ENCODE measurements at places on chromosomes 12 and 14.

GRCh38 chr12:114447274-114447716 is 41.4 kb upstream of the TBX5 start:
- H3K36me3 ChIP-seq: no peaks in the 10 kb centered on the region
- H3K27me3 ChIP-seq: peaks cover 14% of the 10 kb centered on the region
- no peaks in the 10 kb centered on the region for H3K4me1 ChIP-seq
- DNase-seq: no peak
- H3K27ac ChIP-seq: no peak overlapping the region

GRCh38 chr12:65858831-65859230 is 34.5 kb downstream of the HMGA2 start:
- no peak overlapping the region for H3K4me3 ChIP-seq
- H3K36me3 ChIP-seq: no peaks in the 10 kb centered on the region
- no peaks in the 10 kb centered on the region for H3K4me1 ChIP-seq
- H3K27ac ChIP-seq: no peak overlapping the region
- no peak for DNase-seq

GRCh38 chr14:101181446-101182313 is 278.2 kb upstream of the RTL1 start:
- DNase-seq: no peak
- no peak overlapping the region for H3K27ac ChIP-seq

GRCh38 chr12:92511786-92512185 is 191.0 kb upstream of the PLEKHG7 start:
- no peak for DNase-seq
- H3K27ac ChIP-seq: no peak overlapping the region
- no peaks in the 10 kb centered on the region for H3K36me3 ChIP-seq
- H3K4me3 ChIP-seq: no peak overlapping the region
- H3K27me3 ChIP-seq: no peaks in the 10 kb centered on the region
- H3K4me1 ChIP-seq: peaks cover 1% of the 10 kb centered on the region

- peaks cover 5% of the 10 kb centered on the region for H3K27me3 ChIP-seq
- DNase-seq: no peak
- H3K36me3 ChIP-seq: no peaks in the 10 kb centered on the region
- no peaks in the 10 kb centered on the region for H3K4me1 ChIP-seq
- H3K27ac ChIP-seq: no peak overlapping the region
- no peak overlapping the region for H3K4me3 ChIP-seq
Measured at GRCh38 chr14:103318750-103319419, 15.2 kb upstream of the EIF5 start.

- H3K4me3 ChIP-seq: no peak overlapping the region
- no peaks in the 10 kb centered on the region for H3K27me3 ChIP-seq
- H3K36me3 ChIP-seq: no peaks in the 10 kb centered on the region
- H3K27ac ChIP-seq: no peak overlapping the region
Measured at GRCh38 chr12:69324797-69325466, 23.2 kb upstream of the LYZ start.

GRCh38 chr14:24422261-24422660 is 7.2 kb downstream of the CBLN3 start:
- H3K36me3 ChIP-seq: no peaks in the 10 kb centered on the region
- no peaks in the 10 kb centered on the region for H3K27me3 ChIP-seq
- H3K27ac ChIP-seq: no peak overlapping the region
- DNase-seq: no peak

- DNase-seq: no peak
- no peak overlapping the region for H3K27ac ChIP-seq
Measured at GRCh38 chr14:95256776-95257060, 63.0 kb downstream of the CLMN start.

DNA sequence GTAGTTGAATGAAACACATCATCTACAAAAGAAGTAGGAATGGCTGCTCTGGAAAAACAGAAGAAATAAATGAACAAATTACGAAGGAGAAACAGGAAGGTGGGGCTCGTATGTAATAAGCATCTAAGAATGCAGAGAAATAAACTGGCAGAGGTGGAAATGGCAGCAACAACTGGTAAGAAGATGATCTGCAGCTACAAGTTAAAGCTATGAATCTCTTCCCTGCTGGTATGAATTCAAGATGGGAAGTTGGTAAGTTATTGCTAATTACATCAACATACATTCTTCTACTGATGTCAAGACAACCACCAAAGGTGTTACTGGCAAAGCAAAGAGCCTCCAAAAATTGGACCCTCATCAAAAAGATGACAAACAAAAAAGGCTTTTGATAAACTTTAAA is 59.8 kb downstream of the HECTD4 start:
- H3K36me3 ChIP-seq: no peaks in the 10 kb centered on the region
- H3K4me3 ChIP-seq: no peak overlapping the region
- no peaks in the 10 kb centered on the region for H3K4me1 ChIP-seq
- DNase-seq: no peak
- no peaks in the 10 kb centered on the region for H3K27me3 ChIP-seq
- no peak overlapping the region for H3K27ac ChIP-seq

DNA sequence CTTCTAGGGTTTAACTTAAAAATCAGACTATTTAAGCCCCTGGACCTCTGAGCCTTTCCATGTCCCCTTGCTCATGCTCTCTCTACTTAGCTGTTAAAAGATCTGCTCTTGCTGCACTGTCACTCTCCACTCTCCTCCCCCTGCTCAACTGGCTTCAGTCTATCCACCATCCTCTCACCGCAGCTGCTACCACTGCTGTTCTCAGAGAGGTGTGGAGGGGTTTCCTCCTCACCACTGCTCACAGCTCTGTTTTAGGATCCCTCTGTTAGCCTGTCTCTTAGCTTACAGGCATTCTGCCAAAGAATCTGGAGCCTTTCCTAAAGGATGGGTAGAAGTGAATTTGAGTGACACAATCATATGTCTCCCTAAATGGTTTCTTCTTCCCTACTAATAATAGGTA is 43.7 kb upstream of the ATP2B1 start:
- no peak overlapping the region for H3K27ac ChIP-seq
- no peaks in the 10 kb centered on the region for H3K4me1 ChIP-seq
- no peaks in the 10 kb centered on the region for H3K36me3 ChIP-seq

GRCh38 chr12:13087766-13088165 is 15.7 kb downstream of the GSG1 start:
- no peak for DNase-seq
- no peaks in the 10 kb centered on the region for H3K36me3 ChIP-seq
- H3K27me3 ChIP-seq: no peaks in the 10 kb centered on the region

- H3K4me3 ChIP-seq: no peak overlapping the region
- H3K4me1 ChIP-seq: no peaks in the 10 kb centered on the region
- no peak overlapping the region for H3K27ac ChIP-seq
Measured at GRCh38 chr12:107423531-107423930, 262.1 kb upstream of the PWP1 start.

DNA sequence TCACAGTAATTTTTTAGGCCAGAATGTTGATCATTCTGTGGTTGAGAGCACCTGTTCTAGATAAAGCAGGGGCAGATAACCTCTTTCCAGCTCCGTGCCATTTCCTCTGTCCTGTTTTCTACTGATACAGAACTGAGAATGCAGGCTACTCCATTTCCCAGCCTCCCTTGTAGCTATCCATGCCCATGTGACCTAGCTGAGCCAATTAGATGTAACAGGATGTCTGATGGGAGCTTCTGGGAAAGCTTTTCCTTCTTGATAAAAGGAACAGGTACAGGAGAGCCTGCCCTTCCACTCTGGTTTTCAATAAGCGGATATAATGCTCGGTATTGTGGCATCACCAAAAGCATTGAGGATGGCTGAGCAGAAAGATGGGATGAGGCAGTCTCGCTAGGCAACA is 54.2 kb downstream of the LRRC74A start:
- no peak overlapping the region for H3K4me3 ChIP-seq
- DNase-seq: no peak
- no peaks in the 10 kb centered on the region for H3K4me1 ChIP-seq
- H3K36me3 ChIP-seq: no peaks in the 10 kb centered on the region

GRCh38 chr12:76266797-76267196 is 81.4 kb downstream of the BBS10 start:
- peaks cover 3% of the 10 kb centered on the region for H3K27me3 ChIP-seq
- no peak overlapping the region for H3K4me3 ChIP-seq
- H3K27ac ChIP-seq: no peak overlapping the region

- no peaks in the 10 kb centered on the region for H3K36me3 ChIP-seq
- DNase-seq: peak; percentile 10
- no peak overlapping the region for H3K4me3 ChIP-seq
- H3K27me3 ChIP-seq: no peaks in the 10 kb centered on the region
- H3K27ac ChIP-seq: no peak overlapping the region
Measured at GRCh38 chr12:28550757-28551704, 360.8 kb downstream of the CCDC91 start.

DNA sequence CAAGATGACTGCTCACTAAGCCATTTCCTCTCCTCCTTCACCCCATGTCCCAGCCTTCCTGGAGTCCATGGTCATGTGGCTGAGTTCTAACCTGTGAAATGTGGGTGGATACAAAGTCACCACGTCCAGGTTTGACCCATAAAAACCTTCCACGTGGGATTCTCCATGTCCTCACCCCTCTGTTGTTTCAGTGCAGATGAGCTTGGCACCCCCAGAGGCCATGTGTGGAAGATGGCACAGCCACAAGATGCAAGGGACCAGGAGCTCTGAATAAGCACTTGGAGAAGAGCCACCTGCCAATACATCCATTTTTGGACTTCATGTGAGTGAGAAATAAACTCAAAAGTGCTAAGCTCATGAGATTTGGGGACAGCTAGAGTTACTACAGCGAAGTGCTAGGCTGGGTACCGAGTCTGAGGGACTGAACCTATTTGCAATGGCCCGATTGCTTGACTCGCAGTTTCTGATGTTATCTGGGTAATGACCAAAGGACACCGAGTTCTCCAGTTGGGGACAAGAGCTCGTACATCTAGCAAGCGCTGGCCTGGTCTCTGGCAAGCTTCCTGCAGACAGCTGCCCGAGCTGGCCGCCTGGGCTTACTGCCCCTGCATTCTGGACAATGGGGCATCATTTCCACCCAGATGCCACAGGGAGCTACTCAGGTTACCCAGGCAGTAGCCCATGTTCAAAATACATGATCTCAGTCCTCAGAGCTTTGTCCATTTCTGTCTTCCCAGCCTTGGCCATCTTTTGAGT is 7.7 kb upstream of the SLC24A4 start:
- no peaks in the 10 kb centered on the region for H3K4me1 ChIP-seq
- no peaks in the 10 kb centered on the region for H3K36me3 ChIP-seq
- H3K27me3 ChIP-seq: no peaks in the 10 kb centered on the region
- no peak overlapping the region for H3K27ac ChIP-seq

DNA sequence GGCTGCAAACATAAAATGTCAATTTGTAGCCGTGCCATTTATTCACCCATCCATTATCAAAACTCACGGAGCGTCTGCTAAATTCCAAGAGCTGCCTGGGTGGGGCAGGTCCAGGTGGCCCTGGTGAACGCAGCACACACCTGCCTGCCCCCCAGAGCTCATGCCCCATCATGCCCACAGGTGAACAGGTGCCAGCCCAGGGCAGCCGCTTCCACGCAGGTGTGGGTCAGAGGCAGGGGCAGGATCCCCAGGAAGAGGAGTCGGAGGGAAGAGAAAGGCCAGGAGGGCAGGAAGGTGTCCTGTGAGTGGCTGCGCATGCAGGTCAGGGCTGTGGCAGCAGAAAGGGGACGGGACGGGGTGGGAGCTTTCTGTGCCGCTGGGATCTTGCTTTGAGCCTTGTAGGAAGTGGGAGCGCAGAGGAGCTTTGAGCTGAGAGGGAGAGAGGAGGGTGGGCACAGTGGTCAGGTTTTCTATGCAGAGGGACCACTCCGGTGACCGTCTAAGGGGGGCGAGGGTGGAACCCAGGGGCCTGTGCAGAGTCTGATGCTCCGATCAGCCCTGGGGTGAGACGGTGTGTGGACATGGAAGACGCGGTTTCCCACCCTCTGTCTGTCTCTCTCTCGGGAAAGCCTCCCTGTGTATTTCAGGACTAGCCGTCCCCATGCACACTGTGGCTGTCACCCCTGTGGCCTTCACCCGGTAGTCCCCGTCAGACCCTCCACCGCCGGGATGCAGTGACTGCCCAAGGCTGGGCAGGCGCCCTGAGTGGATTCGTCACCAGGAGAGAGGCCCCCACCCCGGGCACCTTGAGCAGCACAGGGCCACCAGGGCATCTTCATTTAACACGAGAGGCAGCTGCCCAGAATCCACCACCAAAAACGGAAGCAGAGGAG is 26.7 kb downstream of the GALNT9 start:
- no peak for DNase-seq
- no peaks in the 10 kb centered on the region for H3K27me3 ChIP-seq
- H3K27ac ChIP-seq: no peak overlapping the region
- H3K4me3 ChIP-seq: no peak overlapping the region

DNA sequence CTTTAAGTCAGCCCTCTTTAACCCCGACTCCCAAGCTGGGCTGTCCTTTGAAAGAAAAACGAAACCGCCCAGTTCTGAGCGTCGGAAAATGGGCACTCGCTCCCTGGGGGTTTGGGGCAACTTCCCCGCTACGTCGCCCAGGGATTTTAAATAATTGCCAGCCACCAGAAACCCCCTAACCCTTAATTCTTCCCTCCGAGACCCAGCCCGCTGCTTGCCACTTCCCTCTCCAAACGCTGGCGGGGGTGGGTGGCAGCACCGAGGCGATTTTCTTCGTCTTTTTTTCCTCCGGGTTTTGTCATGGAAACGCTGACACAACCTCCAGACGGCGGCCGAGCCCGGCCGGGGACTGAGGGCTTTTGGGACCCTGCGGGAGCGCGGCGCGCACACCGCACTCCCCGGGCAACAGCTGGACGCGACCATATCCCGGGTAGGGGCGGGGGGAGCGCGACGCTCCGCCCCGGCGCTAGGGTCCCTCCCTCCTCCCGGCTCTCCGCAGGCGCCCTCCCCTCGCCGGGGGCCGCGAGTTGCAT is at the start of gene CHST11:
CHST11 (plus strand) TSS at position 532 of the 533 bp plus-strand sequence.
- H3K4me3 ChIP-seq: peak within 1 kb of the TSS; percentile 74
- no peaks in the 10 kb centered on the region for H3K36me3 ChIP-seq
- H3K27ac ChIP-seq: peak within 1 kb of the TSS; percentile 90
- H3K4me1 ChIP-seq: no peaks in the 10 kb centered on the region
- H3K27me3 ChIP-seq: no peaks in the 10 kb centered on the region

GRCh38 chr12:70052931-70053497 is 190.2 kb upstream of the CNOT2 start:
- H3K36me3 ChIP-seq: no peaks in the 10 kb centered on the region
- H3K27me3 ChIP-seq: no peaks in the 10 kb centered on the region
- H3K4me1 ChIP-seq: peaks cover 35% of the 10 kb centered on the region
- peak; percentile 90 for DNase-seq
- H3K4me3 ChIP-seq: no peak overlapping the region
- no peak overlapping the region for H3K27ac ChIP-seq

- H3K27ac ChIP-seq: no peak overlapping the region
- DNase-seq: no peak
- no peaks in the 10 kb centered on the region for H3K27me3 ChIP-seq
- no peak overlapping the region for H3K4me3 ChIP-seq
- H3K4me1 ChIP-seq: no peaks in the 10 kb centered on the region
Measured at GRCh38 chr14:104319491-104320241, 181.3 kb downstream of the KIF26A start.

- H3K27ac ChIP-seq: no peak overlapping the region
- no peaks in the 10 kb centered on the region for H3K36me3 ChIP-seq
- H3K4me1 ChIP-seq: peaks cover 6% of the 10 kb centered on the region
- peaks cover 42% of the 10 kb centered on the region for H3K27me3 ChIP-seq
- H3K4me3 ChIP-seq: peak overlapping the region; percentile 53
Measured at GRCh38 chr14:60722107-60722356, 2.1 kb downstream of the SIX4 start.

GRCh38 chr12:122855071-122855829 is 20.0 kb downstream of the HIP1R start:
- H3K27me3 ChIP-seq: no peaks in the 10 kb centered on the region
- no peak for DNase-seq
- no peak overlapping the region for H3K27ac ChIP-seq
- H3K4me1 ChIP-seq: no peaks in the 10 kb centered on the region
- peaks cover 86% of the 10 kb centered on the region for H3K36me3 ChIP-seq
